ENCODE measurements at places on chromosomes 3 and 15. TPM values are rescaled to one million over a fixed set of nuclear protein-coding genes. Genes with fewer than 3 reads are reported as not detected.

- DNase-seq = no peak
These were observed 239.3 kb downstream of the VPS13C start for GRCh38 chr15:61820951-61821350.

The ANKUB1 gene
- total RNA-seq = not detected

DNA sequence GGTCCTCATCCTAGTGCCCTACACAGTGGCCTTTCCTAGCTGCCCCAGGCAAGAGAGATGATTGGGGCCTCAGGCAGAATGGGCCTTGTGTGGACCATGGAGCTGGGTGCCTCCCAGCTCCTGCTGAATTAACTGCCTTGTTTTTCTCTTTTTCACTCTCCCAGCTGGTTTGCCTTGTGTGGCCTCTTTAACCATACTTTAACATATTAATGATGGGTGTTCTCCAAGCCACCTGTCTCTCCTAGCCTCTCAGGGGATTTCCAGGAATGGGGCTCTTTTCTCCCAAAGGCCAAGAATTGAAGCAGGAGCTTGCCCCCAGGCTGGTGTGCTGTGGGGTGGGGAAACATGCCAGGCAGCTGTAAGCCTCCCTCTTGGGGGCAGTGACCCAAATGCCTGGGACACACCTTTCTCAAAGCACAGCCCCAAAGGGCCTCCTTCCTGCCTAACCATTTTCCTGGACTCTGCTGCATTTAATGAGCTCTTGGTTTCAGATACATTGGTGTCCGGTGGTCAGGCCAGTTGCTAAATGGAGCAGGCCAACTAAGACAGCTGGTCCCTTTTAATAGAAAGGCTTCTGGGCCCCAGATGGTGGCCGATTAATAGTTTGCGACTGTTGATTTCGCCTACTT is 5.6 kb downstream of the ALPK3 start:
- no peak for DNase-seq

The CGNL1 gene
- 26.0 TPM for total RNA-seq

DNA sequence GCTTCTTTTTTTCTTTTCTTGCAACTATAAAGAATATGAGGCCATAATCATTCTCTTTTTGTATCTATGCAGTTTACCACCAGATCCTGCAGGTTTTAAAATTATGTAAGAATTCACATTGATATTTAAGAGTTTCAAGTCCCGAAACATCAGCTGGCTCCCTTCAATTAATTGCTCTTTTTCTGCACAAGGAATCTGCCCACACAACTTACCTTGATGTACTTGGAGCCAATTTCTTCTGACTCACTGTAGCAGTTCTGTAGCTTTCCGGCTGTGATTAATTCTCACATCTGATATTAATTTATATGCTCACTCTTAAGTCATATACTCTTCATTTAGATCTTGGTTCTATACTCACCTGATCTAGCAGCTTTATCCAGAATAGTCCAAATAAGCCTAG is 781.8 kb downstream of the CADM2 start:
- DNase-seq = no peak

The WNT5A gene
- 3.0 TPM for total RNA-seq

The CNTN3 gene
- 3.0 TPM for total RNA-seq

DNA sequence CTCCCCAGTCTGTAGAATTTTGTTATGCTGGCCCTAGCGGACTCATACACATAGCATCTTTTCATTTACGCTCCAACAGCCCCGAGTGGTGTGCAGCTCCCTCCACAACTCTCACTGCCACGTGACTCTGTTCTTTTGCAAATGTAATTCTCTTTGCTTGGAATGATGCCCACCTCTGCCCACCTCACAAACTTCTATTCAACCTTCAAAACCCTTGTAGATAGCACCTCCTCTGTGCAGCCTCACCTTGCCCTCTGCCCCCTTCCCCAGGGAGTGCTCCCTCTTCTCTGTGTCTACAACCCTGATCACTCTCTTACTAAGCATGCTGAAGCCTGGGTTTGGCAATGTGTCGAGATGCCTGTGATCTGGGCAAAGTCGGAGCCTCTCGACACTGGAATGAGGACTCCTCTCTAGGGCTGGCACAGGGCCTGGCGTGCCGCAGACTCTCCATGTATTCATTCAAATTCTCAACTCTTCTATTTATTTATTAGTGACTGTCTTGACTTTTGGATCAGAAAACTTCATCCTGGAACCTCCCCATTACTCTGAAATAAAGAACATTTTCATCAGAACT is 73.5 kb downstream of the MGLL start:
- peak; percentile 53 for DNase-seq

All from left cardiac atrium (tissue), 4 donors.